CD4-positive, alpha-beta T cell treated with Interleukin-21 for 1 hour (primary cell): ENCODE measurements at places on chromosomes 11 and 22.

DNA sequence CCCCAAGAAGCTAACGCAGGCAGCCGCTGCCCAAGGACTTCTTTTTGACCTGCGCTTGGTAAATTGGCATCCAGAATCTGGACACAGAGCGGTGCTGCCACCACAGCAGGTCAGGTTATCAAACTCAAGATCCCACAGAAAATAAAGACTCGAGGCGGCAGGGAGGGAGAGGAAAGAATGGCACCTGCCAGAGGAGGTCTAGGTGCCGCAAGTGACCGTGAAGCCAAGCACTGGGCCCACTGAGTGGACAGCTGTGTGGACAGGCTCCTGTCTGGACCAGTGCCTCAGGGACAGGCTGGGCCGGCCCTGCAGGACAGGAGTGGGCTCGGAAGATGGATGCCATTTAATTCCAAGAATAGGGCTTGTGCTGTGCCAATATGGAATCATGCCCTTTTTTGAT lies 27.4 kb downstream of the BID start:
- DNase-seq, result no peak

- peak; percentile 25 for DNase-seq
Measured at GRCh38 chr22:30606455-30607299, at the start of gene TCN2. Gene TCN2, plus strand, starts transcription at chr22:30607174. Its CDS starts 158 bp downstream, at chr22:30607332.

GRCh38 chr22:21807544-21808529 lies 59.6 kb downstream of the MAPK1 start:
- no peak for DNase-seq

- DNase-seq, result no peak
Measured at GRCh38 chr22:49663823-49664222, 163.8 kb downstream of the BRD1 start.

- peak; percentile 63 for DNase-seq
Measured at GRCh38 chr11:122655527-122656072, at the start of gene UBASH3B. Gene UBASH3B, plus strand, starts transcription at chr11:122655722. Its CDS starts 328 bp downstream, at chr11:122656050.

- DNase-seq, result no peak
Measured at GRCh38 chr22:31830721-31831070, 76.9 kb downstream of the DEPDC5 start.

- peak; percentile 48 for DNase-seq
Measured at GRCh38 chr11:35006389-35007128, 90.1 kb downstream of the PDHX start.

- no peak for DNase-seq
Measured at GRCh38 chr22:27790376-27791158, 11.0 kb downstream of the MN1 start.

GRCh38 chr11:119909495-119909894 lies 180.5 kb upstream of the NECTIN1 start:
- DNase-seq, result no peak

GRCh38 chr11:117700551-117700950 lies 96.5 kb downstream of the DSCAML1 start:
- no peak for DNase-seq

DNA sequence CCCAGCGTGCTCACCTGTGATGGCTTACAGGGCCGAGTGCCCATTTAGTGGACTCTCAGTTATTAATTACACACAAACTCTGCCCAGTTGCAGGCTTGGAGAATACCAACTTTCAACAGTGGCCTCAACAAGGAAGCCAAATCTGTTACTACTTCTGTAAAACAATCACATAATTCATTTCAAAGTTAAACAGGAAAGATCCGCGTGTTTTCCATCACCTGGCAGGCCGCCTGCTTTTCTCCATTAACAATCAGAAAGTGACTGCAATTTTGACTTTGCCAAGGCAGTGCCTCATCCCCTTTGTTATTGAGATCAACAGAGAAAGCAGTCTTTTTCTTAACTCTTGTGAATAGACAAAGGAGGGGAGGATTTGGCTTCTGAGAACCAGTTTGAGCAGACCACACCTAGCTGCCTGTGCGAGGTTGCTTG lies 77.7 kb downstream of the BARX2 start:
- DNase-seq, result no peak

- no peak for DNase-seq
Measured at GRCh38 chr11:56457076-56457475, 16.1 kb downstream of the OR5M3 start.

DNA sequence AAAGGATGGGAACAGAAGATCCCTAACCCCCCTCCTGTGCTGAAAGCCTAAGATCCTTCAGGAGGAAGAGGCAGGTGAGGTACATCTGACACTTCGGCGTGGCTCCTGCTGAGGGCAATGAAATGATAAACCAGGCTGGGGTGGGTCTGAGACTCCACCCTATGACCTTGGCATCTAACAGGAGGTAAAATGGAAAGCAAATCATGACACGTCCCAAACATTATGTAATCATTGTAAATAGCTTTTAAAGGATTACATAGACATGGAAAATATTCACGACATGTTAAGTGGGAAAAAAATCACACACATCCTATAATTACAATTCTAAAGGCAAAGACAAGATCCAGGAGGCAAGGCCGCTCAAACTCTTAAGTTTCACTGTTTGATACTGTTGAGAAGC lies 70.5 kb downstream of the LINC01488 start:
- no peak for DNase-seq

- DNase-seq, result peak; percentile 23
Measured at GRCh38 chr11:3135481-3136440, 29.3 kb downstream of the OSBPL5 start.

GRCh38 chr22:28628766-28629165 lies 50.9 kb downstream of the TTC28 start:
- DNase-seq, result no peak

DNA sequence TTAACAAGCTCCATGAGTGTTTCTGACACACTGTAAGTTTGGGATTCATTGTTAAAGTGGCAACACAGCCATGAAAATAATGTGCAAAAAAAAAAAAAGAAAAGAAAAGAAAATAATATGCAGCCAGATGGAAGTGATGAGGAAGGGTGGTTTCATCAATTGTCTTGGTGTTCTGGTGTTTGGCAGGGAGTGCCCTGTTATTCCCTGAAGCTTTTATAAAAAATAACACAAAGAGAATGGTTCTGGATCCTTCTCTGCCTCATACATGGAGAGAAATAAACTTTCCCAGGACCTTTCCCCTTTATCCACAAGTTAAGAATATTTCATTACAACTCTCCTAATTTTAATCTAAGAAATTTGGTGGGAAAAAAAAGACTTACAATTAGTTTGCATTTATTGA lies 16.7 kb downstream of the AMOTL1 start:
- DNase-seq, result no peak

DNA sequence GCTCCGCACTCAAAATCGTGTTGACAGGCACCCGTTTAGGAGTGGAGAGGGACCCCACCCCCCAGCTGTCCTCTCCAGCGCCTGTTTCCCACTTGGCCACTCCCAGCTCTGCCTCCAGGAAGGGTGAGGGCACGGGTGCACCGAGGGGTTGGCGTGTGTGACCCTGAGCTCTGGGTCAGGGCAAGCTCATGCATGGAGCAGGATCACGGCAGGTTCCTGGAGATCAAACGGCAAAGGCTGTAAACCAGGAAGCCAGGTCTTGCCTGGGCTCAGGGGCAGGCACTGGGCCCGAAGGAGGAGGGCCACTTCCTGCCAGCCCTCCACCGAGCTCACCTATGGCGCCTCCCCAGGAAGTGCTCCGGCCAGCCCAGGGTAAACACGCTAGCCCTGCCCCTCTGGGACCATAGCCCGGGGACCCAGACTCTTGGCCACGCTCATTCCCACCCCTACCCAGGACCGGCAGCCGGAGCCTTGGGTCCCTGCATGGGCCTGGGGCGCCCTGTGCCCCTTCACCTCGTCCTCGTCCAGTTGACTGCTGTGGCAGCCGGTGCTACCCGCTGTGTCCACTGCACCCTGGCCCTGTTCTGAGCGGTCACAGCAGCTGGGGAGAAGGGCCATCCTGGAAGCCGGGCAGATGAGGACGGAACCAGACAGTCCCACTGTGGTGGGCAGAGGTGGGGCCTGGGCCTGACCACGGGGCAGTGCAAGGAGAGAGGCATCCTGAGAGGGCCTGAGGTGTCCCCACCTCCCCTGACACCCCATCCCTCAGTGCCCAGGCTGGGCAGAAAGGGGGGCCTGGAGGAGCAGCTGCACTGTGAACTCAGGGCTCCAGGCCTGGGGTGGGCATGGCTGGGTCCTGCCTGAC lies 1.0 kb upstream of the EPS8L2 start:
- no peak for DNase-seq

DNA sequence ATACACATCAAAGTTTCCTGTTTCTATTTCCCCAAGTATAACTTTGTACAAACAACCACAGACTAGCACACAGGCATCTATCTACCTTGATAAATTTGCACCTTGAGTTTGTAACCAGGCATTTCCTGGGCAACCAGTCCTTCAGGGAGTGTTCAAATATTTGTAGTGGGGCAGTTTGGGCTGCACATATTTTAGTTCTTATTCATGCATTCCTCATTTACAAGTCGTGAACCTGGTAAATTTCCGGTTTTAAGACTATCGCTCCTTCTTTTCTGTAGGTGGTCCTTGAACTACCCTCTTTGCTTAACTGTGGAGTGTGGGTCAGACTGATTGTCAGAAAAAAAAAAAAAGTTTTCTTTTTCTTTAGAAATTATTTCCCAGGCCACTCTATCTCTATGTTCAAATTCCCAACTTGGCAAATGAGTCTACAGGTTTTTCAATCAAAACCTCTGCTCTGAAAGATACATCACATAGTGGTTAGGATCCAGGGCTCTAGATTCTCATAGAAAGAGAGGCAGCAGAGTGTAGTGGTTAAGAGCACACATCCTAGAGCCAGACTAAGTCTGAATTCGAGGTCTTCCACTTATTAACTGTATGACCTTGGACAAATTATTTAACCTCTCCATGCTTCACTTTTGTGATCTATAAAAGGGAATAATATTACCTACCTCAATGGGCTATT lies 201.5 kb downstream of the SOX6 start:
- no peak for DNase-seq

GRCh38 chr11:72773291-72773690 lies 20.6 kb downstream of the STARD10 start:
- no peak for DNase-seq

DNA sequence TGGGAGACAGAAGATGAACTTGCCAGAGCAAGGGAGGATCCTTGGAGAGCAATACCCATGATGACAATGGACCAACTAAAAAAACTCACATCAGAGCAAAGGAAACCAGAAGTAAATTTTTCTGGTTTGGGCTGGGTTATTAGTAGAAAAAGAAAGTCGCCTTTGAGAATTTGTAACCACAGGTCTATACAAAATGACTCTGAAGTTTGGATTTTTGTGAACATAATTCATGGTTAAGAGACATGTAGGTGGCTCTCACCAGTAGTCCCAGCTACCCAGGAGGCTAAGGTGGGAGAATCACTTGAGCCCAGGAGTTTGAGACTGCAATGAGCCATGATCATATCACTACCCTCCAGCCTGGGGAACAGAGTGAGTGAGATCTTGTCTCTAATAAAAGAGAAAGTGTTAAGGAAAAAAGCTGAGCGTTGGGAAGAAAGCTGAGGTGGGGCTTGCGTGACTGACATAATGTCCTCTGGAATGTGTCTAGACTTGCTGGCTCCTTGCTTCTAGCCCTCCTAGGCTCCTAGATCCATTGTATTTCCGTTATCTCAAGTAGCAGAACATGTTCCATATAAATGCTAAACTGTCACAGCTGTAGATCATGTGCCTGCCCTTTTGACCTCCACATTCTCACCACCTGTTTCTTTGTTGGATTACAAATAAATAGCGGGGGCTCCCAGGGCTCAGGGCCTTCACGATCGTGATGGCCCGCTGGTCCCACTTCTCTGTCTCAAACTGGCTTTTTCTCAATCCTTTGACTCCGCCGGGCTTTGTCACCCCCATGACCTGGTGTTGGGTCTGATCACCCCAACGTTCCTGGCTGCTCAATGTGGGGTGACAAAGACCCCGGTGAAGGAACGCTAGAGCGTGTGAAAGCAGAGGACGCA lies 56.2 kb upstream of the SC5D start:
- DNase-seq, result no peak

GRCh38 chr11:69309631-69310280 lies 15.8 kb downstream of the MYEOV start:
- no peak for DNase-seq

GRCh38 chr22:31904651-31905050 lies 39.7 kb upstream of the YWHAH start:
- DNase-seq, result no peak

GRCh38 chr11:72380132-72380503 lies 54.2 kb downstream of the CLPB start:
- no peak for DNase-seq

- no peak for DNase-seq
Measured at GRCh38 chr22:37387793-37388192, 39.5 kb downstream of the ELFN2 start.

GRCh38 chr11:69524991-69525411 lies 43.5 kb downstream of the LINC01488 start:
- no peak for DNase-seq

GRCh38 chr11:85464283-85464682 lies 162.9 kb downstream of the DLG2 start:
- DNase-seq, result no peak

DNA sequence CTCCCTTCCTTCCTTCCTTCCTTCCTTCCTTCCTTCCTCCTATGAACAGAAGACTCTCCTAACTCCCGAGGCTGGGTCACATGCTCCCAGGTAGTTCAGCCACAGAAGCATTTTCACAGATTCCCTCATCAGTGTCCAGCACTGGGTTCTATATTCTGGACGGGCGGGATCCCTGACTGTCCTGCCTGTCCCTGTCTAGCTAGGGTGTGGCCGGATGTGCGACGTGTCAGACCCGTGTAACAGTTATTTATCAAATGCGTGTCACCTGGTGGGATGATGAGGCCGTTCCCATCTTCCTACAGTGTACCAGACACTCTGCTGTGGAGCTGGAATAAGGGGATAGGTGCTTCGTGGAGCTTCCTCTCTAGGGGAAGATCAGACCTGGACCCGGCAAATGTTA lies 901.0 kb downstream of the BRD1 start:
- no peak for DNase-seq

DNA sequence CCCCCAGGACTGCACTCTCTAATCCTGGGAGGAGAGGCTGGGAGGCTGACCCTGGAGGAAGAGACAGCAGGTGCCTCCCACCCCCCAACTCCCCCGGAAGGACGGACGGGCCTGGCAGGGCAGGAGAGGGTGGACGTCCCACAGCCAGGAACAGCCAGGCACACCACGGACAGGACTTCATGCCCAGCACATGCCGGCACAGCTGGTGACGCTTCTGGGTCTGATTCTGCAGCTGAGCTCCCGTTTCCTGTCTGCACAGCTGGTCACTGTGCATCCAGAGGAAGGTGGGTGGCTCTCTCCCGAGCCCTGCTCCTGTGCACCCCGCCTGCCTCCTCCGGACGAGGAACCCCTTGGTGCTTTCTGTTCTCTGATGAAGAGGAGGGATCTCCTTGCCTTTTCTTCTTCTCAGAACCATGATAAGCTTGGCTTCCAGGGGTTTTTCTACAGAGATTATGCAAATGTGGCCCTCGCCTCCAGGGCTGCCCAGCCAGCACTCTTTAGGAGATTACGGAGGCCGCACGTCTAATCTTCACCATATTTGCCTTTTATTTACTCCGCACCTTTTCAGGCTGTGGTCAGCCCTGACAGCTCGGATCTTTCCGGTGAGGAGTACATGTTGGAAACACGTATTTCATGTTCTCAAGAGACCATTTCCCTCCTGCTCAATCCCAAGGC lies 1295.8 kb downstream of the BRD1 start:
- no peak for DNase-seq

DNA sequence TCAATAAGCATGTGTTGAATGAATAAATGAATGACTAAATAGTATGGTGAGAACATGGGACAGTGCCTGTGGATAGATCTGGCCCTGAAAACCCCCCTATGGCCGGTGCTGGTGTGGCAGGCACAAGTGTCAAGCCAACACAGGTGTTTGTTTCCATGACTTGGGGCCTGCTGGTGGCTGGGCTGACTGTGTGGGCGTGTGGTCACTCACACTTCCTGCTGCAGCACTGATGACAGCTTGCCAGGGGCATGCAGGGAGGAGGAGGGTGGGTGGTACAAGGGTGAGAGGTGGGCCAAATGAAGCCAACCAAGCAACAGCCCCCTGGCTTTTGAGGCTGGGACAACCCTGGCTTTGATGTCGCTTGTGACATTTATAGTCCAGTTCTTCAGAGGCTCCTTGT lies 30.3 kb upstream of the ABCC8 start:
- no peak for DNase-seq
